ENCODE measurements at places on chromosomes 3 and 15. TPM values are rescaled to one million over a fixed set of nuclear protein-coding genes. Genes with fewer than 3 reads are reported as not detected.

LMAN1L gene
- total RNA-seq = not detected

TUSC7 gene
- not detected for total RNA-seq

HEG1 gene
- 54.2 TPM for total RNA-seq

PTPRG gene
- 41.0 TPM for total RNA-seq

MORC1 gene
- not detected for total RNA-seq

OIP5 gene
- 13.2 TPM for total RNA-seq

UMPS gene
- total RNA-seq = 37.3 TPM
